Activated naive CD8-positive, alpha-beta T cell treated with anti-CD3 and anti-CD28 coated beads, Interleukin-2, amount 50 U/mL, for 24 hours (primary cell): ENCODE measurements at places on chromosomes 16 and 17.
A peak's percentile ranks its signal among the peaks of the same experiment; 100 is the strongest.

DNA sequence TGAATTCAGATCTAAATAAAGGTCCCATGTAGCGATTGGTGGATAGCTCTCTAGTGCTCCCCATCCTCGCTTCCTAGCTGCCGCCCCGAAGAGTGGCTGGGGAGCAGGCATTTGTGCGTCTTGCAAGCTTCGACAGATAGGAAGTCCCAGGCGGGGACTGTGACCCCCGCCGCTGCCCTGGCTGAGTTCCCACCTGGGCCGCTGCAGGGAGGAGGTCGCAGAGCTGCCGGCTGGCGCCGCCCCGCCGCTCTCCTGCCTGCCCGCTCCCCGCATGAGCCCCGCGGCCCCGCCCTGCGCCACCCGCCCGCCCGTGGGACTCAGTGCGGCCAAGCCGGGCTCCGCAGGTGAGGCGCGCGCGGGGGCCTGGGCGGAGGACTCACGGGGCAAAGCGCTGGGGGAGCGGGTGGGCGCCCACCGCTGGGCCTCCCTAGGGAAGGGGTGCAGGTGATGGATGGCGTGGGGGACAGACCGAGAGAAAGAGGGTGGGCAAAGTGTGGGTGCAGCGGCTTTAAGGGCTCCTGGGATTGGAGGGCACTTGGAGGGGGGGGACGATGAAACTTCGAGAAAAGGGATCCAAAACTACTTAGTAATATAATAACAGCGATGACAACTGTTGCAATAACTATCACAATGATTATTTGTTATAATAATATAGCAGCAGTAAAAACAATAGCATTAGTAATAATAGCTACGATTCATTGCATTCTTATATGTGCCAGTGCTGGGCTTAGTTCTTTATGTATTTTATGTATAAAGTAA is at the start of gene OTOA:
TSS of gene OTOA (plus strand) at position 80 of the 759 bp plus-strand sequence. CDS start 14,547 bp downstream, outside the sequence.
- H3K4me1 ChIP-seq = peaks cover 17% of the 10 kb centered on the region
- H3K36me3 ChIP-seq = no peaks in the 10 kb centered on the region
- peak; percentile 29 for DNase-seq
- peak within 1 kb of the TSS; percentile 65 for H3K4me3 ChIP-seq
- H3K27me3 ChIP-seq = peaks cover 8% of the 10 kb centered on the region

DNA sequence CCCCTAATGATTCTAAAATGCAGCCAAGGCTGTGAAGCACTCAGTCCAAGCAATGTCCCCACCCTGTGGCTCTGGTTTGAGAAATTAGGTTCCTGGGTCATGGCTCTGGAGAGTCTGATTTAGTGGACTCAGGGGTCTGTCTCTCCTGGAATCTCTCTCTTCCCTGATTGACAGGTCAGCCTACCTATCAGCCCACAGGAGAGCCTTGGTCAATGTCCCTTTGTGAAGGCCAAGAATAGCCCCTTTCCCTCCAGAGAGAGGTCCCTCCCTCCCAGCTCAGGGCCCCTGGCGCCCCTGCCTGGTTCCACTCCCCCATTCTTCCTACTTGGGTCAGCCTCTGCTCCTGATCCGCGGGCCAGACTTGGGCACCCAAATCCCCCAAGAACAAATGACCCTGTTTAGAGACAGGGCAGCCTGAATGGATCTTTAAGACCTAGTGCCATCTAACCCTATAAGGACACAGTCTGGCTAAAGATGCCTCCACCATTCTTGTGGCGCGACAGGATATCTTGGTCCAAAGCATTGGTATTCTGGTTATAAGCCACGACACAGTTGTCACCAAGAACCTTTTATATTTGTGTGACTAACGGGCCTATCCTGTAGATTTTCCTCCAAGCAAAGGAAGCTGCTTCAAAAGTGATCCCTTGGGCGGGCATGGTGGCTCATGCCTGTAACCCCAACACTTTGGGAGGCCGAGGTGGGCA is 38.3 kb upstream of the PRSS54 start:
- H3K36me3 ChIP-seq = no peaks in the 10 kb centered on the region
- no peak overlapping the region for H3K4me3 ChIP-seq
- H3K27ac ChIP-seq = no peak overlapping the region

GRCh38 chr17:79005063-79005861 is 4.3 kb downstream of the CANT1 start:
- no peaks in the 10 kb centered on the region for H3K27me3 ChIP-seq
- peaks cover 7% of the 10 kb centered on the region for H3K36me3 ChIP-seq
- no peak overlapping the region for H3K27ac ChIP-seq
- DNase-seq = no peak

DNA sequence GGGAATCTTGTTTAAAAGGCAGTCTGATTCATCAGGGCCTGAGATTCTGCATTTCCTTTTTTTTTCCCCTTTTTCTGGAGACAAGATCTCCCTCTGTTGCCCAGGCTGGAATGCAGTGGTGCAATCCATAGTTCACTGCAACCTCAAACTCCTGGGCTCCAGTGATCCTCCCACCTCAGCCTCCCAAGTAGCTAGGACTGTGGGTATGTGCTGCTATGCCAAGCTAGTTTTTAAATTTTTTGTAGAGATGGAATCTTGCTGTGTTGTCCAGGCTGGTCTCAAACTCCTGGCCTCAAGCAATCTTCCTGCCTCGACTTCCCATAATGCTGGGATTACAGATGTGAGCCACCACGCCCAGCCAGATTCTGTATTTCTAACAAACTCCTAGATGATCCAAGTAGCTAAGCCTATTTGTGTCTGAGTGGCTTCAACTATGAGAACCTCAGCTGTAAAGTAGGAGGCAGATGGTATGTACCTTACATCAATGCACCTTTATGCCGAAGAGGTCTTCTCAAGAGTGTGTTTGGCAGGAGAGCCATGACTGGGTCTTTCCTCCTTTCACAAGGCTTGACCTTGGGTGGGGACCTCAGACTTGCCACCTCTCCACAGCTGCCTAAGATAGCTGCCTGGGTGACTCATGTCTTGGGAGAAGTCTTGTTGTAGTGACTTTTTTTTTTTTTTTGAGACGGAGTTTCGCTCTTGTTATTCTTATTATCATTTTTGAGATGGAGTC is 10.9 kb downstream of the LDAF1 start:
- no peaks in the 10 kb centered on the region for H3K27me3 ChIP-seq
- no peak for DNase-seq
- H3K27ac ChIP-seq = no peak overlapping the region
- H3K4me3 ChIP-seq = no peak overlapping the region
- no peaks in the 10 kb centered on the region for H3K4me1 ChIP-seq

GRCh38 chr17:58264407-58265103 is 16.2 kb downstream of the MPO start:
- no peaks in the 10 kb centered on the region for H3K4me1 ChIP-seq
- no peaks in the 10 kb centered on the region for H3K36me3 ChIP-seq
- no peak for DNase-seq
- no peak overlapping the region for H3K4me3 ChIP-seq
- H3K27me3 ChIP-seq = peaks cover 41% of the 10 kb centered on the region
- no peak overlapping the region for H3K27ac ChIP-seq
